Spleen (tissue), 13 donors: ENCODE measurements at places on chromosomes 6 and 20. TPM values are rescaled to one million over a fixed set of nuclear protein-coding genes. Genes with fewer than 3 reads are reported as not detected.

- DNase-seq: no peak
Measured at GRCh38 chr20:15900443-15900842, 672.8 kb downstream of the KIF16B start.

Gene FGD2
- 426 TPM for total RNA-seq

Gene CCN2
- total RNA-seq: 556 TPM

Gene AHI1
- 11.0 TPM for total RNA-seq
